CD8-positive, alpha-beta memory T cell (primary cell): ENCODE measurements at places on chromosomes 16 and 17. TPM values are rescaled to one million over a fixed set of nuclear protein-coding genes. Genes with fewer than 3 reads are reported as not detected.

GRCh38 chr17:79220713-79221291 lies 146.2 kb downstream of the ENGASE start:
- DNase-seq, result no peak

GRCh38 chr17:2181206-2181896 lies 122.2 kb downstream of the SMG6 start:
- DNase-seq, result no peak

DNA sequence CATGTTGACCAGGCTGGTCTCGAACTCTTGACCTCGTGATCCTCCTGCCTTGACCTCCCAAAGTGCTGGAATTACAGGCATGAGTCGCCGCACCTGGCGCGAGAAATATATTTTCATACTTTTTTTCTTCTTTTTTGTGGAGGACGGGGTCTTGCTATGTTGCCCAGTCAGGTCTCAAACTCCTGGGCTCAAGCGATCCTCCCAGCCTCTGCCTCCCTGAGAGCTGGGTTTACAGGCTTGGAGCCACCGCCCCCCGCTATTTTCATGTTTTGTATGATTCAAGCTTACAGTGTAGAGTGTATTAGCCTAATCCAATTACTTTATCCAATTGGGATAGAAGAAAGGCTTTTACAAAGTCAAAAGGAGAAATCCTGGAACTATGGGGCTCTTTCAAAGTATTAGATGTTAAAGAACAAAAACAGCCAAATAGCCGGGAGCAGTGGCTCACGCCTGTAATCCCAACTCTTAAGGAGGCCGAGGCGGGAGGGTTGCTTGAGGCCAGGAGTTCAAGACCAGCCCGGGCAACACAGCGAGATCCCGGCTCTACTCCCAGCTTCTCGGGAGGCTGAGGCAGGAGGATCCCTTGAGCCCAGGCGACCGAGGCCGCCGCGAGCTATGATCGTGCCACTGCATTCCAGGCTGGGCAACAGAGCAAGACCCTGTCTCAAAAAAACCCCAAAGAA lies 1.4 kb upstream of the MAP1LC3B start:
- DNase-seq, result no peak

DNA sequence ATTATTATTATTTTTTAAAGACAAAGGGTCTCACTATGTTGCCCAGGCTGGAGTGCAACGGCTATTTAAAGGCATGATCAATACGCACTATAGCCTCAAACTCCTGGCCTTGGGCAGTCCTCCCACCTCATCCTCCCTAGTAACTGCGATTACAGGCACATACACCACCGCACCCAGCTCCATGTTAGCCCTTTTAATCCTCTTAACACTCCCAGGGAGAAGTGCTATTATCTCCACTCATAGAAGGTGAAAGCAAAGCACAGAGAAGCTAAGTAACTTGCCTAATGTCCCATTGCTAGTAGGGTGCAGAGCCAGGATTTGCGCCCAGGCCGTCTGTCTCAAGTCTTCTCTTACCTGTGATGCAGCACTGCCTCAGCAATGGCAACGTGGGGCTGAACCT lies 5.0 kb downstream of the HAS3 start:
- no peak for DNase-seq

DNA sequence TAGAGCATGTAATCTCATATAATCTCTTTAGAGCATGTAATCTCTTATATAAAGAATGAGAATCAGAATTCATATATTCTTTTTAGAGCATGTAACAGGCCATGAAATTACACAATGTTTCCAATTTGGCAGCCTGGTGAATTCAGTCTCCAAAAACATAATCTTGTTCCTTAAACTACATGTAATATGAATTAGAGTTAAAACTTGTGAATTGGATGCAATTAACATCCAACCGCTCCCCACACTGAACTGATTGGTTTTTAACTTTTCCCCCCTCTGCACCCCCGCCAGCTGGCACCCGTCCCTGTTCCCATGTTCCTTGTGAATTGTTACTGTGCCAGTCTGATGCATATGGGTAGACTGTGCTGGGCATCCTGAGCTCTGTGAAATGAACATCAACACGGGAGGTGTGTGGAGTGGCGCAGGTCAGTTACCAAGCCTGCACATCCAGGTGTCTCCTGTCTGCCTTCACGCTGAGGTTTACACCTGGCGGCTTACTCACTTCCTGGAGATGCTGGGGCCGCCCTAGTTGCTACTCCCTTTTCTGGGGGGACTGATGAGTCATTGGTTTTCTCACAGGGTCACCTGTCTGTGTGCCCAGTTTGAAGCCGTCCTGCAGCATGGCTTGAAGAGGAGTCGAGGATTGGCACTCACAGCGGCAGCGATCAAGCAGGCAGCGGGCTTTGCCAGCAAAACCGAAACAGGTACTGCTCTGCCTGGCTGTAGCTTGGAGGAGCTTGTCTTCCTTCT lies 50.4 kb downstream of the SNX29 start:
- DNase-seq, result peak; percentile 1

DNA sequence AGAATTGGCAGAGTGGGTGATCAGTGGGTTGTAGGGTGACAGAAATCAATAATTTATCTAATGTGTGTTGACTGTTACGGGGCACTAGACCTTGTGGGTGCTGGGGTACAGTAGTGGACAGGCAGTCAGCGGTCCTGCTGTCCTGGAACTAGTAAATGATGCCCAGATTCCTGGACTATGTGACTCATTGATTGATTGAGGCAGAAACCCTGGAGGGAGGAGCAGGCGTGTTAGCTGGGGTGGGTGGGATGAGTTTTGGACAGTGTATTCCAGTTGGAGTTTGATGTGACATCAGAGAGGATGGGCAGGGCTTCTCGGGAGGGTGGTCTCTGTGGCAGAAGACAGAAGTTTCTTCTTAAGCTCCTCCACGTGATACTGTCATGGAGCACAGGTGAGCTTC lies 24.4 kb downstream of the PRMT7 start:
- no peak for DNase-seq

GRCh38 chr17:37118366-37119137 lies 169.8 kb downstream of the AATF start:
- no peak for DNase-seq

- no peak for DNase-seq
Observed at GRCh38 chr17:9536061-9536460, 39.6 kb downstream of the STX8 start.

- no peak for DNase-seq
Observed at GRCh38 chr16:1089822-1090619, 6.0 kb downstream of the C1QTNF8 start.

DNA sequence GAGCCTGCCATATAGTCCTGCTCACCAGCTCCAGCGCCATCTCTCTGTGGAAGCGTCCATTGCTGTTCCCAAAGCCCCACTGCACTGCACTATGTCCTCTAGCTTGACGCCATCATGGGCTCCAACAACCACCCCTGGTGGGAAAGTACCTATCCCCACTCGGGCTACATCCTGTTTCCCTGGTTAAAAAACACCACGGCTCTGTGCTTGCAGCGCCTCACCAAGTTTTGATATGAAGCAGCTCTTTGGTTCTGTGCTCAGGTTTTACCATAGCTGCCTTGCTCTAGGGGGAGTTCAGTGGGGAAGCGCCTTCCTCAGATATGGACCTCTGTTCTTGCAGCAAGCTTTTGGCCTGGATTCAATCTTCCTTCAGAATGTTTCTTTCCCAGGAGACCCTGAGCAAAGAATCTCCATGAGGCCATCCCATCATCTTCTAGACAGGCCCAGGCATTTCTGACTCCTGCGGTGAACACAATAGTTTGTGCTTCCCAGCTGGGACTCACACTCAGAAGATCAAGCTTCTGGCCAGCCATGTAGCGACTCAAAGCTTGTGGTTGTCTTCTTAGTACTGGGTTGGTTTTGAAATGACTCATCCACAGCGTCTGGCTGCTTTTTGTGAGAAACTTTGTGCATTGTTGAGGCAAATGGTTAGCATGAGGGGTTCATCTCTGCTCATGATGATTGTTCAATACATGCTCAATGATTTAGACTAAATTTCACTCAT lies 39.5 kb downstream of the DYNLRB2 start:
- peak; percentile 32 for DNase-seq

SLC5A11 gene
- total RNA-seq, result 0.20 TPM

C1QBP gene
- 544 TPM for total RNA-seq

SLC13A2 gene
- total RNA-seq, result not detected
